ENCODE measurements at places on chromosomes 1 and 21. TPM values are rescaled to one million over a fixed set of nuclear protein-coding genes. Genes with fewer than 3 reads are reported as not detected.

DNA sequence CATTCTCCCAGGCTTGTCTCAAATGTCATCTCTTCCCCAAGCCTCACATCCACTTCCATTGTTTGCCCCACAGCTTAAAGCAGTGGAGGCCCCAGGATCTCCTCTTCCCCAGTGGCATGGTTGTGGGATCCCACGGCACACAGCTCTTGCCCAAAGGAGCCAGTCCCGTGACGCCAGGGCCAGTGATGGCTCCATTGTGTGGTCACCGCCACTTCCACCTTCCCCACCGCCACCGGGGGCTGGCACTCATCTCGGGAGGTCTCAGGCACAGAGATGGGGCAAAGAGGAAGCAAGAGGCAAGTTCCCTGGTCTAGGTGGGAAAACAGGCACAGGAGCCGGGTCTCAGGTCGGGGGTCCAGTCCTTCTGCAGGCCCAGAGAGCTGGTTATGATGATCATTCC is 22.9 kb upstream of the ALDH4A1 start:
- no peaks in the 10 kb centered on the region for H3K27me3 ChIP-seq
- H3K36me3 ChIP-seq: peaks cover 4% of the 10 kb centered on the region
- H3K27ac ChIP-seq: no peak overlapping the region
- peaks cover 66% of the 10 kb centered on the region for H3K4me1 ChIP-seq

DNA sequence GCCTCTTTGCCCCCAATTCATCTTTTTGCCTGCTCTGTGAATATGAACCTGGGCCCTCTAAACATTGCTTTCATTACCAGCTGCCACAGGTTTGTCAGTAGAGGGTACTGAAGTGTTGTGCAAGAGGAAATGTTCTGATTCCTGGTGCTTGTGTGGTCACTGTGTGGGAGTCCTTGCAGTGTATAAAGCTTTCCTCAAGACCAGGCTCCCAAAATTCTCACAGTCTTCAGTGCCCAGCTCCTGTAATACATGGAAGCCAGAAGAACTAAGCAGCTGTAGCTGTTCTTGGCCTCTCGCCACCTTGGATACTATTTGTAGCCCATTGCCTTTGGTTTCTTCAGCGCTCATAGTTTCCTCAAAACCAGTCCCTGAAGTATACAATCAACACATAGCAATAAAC is 1046.2 kb downstream of the BRINP3 start:
- DNase-seq: no peak
- H3K4me3 ChIP-seq: no peak overlapping the region
- H3K4me1 ChIP-seq: no peaks in the 10 kb centered on the region

DNA sequence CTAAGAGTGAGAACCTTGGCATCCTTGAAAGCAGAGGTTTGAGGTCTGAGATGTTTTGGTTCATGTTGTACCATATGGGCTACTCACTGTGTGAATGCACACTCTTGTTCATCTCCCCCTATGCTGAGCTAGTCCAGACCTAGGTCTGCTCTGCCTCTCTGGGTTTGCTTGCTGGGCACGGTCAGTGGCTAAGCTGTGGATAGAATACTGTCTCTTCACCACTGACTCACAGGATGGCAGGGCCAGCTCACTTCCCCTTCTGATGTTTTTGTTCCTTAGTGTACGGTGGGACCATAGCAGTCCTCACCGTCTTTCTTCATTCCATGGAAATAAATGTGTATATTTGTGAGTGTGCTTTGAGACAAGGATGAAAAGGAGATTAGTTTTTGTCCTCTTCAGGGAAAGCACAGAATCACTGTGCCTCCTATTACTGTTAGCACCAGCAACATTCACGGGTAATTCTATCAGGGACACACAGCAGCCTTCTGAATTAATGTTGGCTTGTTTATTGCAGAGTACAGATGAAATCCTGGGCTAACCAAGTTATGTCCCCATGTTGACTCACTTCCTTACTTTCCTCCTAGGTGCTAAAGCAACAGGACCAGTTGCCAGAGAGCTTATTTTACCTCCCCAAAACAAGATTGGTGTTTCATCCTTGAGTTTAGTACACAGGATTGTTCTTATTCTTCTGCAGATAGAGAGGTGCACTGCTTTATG is 56.9 kb upstream of the IVNS1ABP start:
- peak overlapping the region; percentile 97 for H3K27ac ChIP-seq
- H3K36me3 ChIP-seq: no peaks in the 10 kb centered on the region
- peaks cover 48% of the 10 kb centered on the region for H3K4me1 ChIP-seq
- H3K4me3 ChIP-seq: no peak overlapping the region
- H3K27me3 ChIP-seq: no peaks in the 10 kb centered on the region

Gene LRRC71
- 0.35 TPM for polyA plus RNA-seq

Gene NT5C1A
- not detected for polyA plus RNA-seq

DNA sequence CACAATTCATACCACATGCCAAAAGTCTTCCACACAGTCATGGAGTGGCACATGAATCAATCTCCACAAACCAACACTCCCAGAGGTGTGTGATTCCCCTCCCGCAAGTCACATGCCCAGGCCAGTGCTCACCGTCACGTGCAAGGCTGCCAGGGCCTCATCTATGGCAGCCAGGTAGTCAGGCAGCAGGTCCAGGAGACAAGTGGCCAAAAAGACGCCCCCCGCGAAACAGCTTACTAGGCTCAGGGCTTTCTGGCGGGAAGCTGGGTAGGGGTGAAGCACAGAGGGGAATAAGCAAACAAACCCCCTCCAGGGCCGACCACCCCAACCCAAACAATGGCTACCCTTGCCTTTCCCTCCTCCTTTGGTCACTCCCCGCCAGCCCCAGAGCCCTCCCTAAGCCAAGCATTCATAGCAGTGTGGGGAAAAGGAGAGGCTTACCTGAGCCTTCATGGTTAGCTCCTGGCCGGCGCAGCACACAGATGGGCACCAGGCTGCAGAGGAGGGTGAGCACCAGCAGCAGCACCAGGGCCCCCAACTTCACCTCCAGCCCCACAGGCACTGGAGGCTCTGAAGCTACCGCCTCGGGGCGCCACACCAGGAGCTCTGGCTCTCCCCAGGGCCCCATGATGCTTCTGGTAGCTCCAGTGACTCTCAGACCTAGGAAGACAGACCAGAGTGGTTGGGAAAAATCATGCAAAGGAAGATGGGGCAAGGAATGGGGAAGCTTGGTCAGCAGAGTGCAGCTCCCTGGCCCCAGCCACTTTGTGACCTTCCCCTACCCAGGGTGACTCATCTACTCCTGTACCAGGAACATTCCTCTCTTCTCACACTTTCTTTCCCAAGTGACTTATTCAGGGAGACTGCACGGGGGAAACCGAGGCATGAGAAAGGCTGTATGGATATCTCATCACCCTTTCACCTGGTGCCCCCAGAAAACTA is 978 bp downstream of the SLC39A1 start:
- peak overlapping the region; percentile 55 for H3K4me3 ChIP-seq
- H3K27me3 ChIP-seq: no peaks in the 10 kb centered on the region
- peak overlapping the region; percentile 64 for H3K27ac ChIP-seq
- peak; percentile 48 for DNase-seq
- H3K36me3 ChIP-seq: peaks cover 8% of the 10 kb centered on the region
